ENCODE measurements at places on chromosomes 3 and 15.

DNA sequence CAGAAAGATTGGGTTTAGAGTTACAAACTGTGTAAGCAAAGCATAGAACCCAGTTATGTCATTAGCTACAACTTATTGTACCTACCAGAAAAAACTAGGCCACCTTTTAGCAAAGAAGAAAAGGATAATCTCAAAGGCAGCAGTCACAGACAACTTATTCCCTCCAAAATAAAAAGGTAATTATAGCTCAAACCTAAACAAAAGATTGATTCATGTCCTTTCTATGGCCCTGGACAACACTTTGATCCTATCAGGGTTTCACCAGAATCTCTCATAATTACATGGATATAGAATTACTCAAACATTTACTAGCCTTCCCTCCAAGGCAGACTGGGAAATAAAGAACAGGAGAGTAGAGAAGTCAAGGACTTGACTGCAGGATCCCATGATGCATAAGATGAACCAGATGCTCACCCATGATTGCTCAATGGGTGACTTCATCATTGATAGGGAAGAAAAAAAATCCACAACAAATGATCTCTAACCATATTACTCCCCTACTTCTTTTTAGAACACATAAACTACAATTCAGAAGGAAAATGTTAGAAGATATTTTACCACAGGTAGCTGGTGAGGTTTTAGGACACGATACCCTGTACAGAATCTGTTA lies 17.4 kb downstream of the DET1 start:
- DNase-seq = no peak

DNA sequence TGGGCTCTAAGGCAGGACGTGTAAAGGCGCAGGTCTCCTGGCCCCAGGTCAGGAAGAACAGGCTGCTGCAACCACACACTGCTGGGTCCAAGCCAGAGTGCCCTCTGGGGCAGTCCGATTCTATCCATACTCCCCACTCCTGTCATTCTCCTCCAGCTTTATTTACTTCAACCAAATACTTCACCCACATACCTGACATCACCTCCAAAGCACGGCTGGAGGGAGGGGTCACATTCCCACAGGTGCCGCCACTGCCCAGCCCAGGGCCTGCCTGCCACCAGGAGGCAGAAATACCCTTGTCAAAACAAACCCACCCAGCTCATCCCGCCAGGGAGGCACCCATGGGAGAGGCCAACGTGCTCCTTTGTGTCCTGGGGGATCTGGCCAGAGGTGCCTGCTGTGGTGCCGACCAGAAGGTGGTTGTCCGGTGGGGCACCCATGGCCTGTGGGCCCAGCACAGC lies 100.4 kb downstream of the DAPK2 start:
- no peak for DNase-seq

GRCh38 chr15:67724691-67725375 lies 100.5 kb upstream of the SKOR1 start:
- DNase-seq = no peak

DNA sequence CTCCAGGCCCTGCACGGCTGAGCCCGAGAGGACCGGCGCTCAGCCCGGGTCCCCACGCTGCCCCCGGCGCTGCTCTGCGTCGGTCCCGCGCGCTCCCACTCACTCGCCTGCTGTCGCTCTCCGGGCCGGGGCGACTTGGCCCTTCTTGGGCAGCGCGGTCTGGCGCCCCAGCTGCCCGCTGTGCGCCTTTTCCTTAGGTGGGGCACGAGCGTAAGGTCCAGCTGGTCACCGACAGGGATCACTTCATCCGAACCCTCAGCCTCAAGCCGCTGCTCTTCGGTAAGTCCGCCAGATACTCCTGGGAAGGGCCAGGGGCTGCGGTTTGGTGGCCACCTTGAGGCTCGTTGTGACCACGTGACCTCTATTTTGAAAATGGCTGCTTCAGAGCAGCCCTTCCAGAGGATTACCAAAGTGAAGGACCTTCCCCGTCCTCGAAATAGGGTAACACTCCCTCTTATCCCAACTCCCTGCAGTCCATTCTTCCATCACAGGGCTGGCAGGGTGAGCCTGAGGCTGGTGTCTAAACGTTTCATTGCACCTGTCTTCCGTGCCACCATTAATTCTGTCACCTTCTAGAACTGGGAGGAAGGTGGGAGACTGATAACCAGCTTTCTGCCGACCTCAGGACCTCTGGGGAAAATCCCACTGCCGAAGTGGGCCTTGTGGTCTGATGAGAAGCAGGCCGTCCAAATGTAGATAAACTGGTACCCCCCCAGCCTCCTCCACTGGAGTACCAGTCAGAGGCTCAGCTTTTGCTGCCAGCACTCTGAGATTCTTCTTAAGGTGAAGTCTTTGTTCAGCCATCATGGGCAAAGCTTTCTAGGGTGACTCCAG lies 812 bp downstream of the P4HTM start:
- no peak for DNase-seq

DNA sequence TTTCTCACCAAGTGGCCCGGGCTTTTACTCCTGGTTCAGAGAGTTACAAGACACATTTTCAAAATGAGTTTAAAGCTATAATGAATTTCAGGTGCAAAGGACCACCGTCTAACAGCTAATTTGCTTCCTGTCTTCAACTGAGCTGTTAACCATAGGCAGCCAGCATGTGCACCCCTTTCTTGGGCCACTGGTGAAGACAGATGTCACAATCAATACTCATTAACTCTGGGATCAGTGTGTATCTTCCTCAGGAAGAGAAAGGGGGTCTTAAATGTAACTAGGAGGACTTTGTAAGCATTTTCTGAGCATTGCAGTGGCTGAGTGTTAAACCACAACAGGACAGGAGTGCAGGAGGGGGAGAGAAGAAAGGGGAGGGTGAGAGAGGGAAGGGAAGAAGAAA lies 750.7 kb upstream of the CFAP20DC start:
- DNase-seq = no peak

DNA sequence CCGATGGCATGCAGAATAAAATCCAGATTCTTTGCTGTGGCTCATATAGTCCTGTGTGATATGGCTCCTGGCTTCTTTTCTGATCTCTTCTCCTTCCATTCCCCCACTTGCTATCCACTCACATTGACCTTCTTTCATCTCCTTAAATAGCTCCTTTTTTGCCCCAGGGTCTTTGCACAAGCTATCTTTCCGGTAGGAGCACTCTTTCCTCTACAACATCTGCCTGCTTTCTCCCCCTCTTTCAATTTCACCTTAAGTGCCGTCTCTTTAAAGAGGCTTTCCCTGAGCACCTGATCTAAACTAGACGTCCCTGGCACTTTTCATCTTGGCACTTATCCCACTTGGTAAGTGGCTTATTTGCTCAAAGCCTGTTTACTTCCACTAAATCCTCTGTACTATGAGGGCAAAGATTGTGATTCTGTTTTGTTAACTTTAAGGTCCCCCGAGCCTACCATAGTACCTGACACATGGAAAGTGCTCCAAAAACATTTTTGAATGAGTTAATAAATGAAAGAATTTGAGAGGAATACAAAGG lies 323.3 kb upstream of the TLE3 start:
- no peak for DNase-seq

DNA sequence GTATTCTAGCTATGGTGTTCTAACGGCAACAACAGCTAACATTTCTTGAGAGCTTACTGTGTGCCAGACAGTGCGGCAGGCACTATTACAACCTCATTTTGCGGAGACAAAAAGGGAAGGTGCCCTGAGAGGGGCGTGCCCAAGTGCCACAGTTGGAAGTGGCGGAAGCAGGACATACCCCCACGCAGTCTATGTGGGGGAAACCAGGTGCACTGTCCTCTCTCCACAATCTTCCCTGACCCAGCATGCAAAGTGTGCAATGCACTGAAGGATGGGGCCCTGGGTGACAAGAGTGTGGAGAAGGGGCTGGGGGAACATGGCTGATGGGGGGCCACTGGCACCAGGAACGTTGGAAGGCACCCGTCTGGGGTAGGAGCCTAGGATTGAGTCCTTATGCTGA lies 8.6 kb downstream of the ANP32A start:
- DNase-seq = no peak

DNA sequence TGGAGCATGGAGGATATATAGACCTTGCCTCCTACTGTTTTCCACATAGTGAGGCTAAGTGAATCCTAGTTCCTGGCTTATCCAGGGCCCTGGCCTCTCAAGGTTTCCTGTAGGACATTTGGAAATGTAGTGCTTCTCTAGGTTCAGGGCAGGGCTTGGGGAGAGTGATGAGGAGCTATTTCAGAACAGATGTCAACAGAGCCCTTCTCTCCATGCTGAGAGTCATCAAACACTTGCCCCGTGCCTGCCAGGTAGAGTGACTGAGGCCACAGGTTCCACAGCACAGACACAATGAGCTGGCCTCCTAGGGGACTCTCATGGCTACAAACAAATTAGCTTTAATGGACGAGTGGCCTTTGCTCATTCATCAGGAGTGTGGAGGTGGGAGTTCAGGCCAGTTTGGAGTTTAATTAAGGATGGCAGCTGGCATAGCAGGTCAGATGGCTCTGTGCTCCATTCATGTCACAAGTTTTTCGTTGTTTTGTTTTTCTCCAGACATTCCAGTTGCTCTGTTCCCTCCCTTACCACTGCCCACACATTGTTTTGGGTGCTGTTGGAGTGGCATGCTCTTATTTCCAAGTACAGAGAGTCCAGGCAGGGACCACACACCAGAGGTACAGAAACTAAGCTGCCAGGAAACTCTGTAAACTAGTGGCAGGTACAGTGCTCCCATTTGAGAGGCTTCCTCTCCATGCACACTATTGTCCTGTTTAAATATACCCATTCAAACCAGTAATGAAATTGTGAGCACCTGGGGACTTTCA lies 189.8 kb downstream of the RYR3 start:
- no peak for DNase-seq

DNA sequence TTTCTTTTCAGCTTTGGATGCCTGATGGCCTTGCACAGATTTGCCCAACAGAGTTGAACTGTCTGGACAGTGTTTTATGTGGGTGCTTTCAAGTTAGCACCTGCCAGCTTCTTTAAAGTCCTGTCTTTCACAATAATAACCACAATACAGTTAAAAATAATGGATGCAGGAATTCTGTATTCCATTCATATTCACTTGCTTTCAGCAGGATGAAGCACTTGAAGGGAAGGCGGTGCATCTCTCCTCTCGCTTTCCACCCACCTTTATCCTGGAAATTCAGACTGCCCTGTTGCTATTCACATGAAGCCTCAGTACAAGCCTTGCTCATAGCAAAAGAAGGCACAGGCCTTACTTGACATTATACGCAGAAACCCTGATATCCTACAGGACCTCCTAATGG lies 26.5 kb upstream of the GYG1 start:
- no peak for DNase-seq

All from GM13976 (cell line).